ENCODE measurements at places on chromosomes 2 and 18.

DNA sequence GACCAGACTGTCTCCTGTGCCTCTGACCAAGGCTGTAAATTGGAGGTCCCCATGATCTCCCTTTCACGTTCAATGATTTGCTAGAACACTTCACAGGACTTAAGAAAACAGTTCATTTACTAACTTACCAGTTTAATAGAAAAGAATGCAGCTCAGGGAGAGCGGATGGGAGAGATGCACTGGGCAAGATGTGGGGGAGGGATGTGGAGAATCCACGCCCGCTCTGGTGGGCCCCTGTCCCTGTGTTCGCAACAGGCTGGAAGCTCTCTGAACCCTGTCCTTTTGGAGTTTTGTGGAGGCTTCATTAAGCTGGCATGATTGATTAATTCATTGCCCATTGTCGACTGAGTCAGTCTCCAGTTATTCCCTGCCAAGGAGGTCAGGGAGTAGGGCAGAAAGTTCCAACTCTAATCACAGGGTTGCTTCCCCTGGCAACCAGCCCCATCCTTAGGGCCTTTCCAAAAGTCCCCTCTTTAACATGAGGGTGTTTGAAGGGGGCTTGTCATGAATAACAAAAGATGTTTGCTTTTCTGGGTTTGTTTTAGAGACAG is 257.1 kb downstream of the ACKR3 start:
- DNase-seq: no peak

DNA sequence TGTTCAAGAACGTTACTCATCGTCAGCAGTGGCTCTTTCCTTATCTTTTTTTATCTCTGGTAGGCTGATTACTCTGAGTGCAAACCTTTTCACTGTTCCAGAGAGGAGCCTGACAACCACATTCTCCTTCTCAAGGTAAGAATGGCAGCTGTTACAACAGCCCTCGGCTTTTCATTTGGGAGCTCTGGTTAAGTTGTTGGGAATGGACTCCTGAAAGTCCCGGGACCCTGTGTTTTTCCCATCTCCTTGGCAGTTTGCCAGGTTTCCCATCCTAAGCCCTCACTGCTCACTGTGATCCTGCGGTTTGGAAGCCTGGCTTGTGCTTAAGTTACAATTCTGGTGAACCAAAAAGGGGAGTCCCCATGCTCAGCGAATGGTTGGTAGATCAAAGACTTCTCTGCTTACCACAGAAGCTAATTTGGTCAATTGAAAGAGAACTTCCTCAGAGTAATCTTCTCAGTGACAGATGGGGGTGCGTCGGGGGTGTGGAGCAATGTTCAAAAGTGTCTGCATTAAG is 122.3 kb downstream of the LYPD6B start:
- DNase-seq: peak; percentile 35

DNA sequence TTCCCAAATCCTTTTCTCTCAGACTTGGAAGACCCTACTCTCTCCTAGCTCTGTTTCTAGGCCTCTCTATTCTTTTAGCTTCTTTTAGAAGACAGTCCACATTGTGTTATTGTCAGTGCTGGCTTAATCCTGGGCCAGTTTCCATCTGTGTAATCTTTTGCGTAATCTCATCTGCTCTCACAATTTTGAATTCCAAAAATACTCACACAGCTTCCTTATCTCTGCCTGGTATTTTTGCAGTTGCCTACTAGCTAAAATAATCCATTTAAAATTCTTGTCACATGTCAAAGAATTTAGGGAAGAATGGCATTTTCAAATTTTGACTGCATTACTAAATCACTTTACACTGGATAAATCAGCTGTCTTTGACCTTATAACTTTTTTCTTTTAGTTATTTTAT is 200.6 kb upstream of the MEX3C start:
- DNase-seq: no peak

GRCh38 chr2:227942021-227942420 is 70.6 kb downstream of the DAW1 start:
- no peak for DNase-seq

DNA sequence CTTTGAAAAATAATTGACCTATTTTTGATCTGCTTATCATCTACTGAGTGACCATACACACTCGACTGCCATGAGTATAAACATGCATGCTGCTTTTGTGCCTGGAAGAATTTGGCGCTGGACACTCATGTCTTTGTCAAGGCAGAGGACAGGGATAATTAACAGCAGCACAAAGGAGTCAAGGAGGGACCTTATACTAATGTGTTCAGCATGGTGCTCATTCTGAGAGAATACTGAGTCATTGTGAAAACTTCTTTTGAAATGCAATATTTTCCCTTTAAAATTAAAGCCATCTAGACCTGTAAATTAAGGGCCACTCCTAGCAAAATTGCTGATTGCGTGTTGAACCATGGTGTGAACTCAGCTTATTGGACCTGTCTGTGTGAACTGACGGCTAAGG is 116.3 kb downstream of the ZNF532 start:
- no peak for DNase-seq

GRCh38 chr2:8487461-8487932 is 194.4 kb upstream of the ID2 start:
- peak; percentile 59 for DNase-seq

Data from femur (tissue), 1 donor.